HT-29 (cell line): ENCODE measurements at places on chromosomes 5 and 9.

DNA sequence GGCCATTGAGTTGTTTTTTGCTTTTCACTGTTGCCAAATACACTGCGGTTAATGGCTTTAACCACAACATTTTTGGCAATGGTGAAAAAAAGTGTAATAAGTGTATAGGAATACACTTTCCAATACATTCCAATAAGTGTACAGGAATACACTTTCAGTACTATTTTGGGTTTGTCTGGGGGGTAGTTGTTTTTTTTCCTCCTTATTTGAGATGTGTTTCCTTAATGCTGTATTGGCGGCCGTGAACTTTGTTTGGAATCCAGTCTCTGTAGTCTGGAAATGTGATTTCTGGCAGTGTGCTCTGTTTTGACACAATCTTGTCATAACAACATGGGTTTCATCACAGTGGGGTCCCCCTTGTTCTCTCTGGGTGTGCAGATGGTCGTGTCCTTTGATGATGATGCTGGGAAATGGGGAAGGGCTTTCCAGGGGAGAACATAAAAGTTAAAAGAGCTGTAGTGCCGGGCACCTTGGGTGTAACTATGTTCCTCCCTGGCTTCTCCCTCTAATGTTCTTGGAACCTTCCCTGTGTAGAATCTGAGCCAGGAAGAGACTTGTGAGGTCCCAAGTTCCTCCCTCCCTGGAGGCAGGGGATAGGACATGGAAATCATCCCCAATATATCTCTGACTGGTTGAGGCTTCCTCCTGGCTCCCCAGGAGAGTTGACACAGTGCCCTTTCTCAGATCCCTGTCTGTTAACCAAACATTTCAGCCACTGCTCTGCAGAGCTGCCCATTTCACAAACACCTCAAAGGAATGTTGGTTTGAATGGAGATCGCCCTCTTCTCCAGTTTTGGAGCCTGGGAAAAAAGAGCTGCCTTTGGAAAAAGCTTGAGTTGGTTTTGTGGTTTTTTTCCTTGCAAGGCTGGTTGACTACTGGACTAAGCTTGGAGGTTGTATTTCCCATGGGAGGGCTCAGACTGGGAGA, 44.8 kb downstream of the RCL1 start:
- DNase-seq = no peak

- DNase-seq = no peak
Measured at GRCh38 chr5:145378226-145378625, 456.9 kb downstream of the PRELID2 start.

- DNase-seq = no peak
Measured at GRCh38 chr9:78397454-78397853, 100.5 kb downstream of the PSAT1 start.

- DNase-seq = no peak
Measured at GRCh38 chr5:128014578-128014977, 69.0 kb upstream of the SLC12A2 start.

GRCh38 chr5:4989118-4989517, 151.0 kb upstream of the ADAMTS16 start:
- DNase-seq = no peak

GRCh38 chr5:135457424-135458071, 5.4 kb upstream of the TIFAB start:
- peak; percentile 74 for DNase-seq

DNA sequence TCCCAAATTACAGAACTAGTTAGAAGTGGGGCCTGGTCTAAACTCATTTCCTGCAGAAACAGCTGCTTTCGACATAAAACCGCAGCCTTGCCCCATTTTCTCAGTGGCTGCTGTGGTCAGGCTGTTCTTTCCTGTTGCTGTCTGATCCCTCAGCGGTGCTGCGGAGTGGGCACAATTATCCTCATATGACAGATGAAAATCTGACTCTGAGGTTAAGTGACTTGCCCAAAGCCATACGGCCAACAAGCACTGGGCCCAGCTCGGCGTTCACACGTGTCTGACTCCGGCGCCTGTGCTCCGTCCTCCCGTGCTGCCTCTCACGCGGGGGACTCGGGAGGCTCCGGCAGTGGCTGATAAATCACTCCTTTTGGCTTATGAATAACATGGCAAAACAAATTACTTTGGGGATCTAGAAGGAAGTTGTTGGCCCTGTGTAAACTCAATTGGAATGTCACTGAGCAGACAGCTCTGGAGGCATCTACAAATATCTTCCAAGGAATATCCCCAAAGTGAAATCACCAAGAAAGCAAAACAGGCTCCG, 142.6 kb upstream of the LMX1B start:
- no peak for DNase-seq

- no peak for DNase-seq
Measured at GRCh38 chr5:54135042-54135441, 175.3 kb downstream of the ARL15 start.

DNA sequence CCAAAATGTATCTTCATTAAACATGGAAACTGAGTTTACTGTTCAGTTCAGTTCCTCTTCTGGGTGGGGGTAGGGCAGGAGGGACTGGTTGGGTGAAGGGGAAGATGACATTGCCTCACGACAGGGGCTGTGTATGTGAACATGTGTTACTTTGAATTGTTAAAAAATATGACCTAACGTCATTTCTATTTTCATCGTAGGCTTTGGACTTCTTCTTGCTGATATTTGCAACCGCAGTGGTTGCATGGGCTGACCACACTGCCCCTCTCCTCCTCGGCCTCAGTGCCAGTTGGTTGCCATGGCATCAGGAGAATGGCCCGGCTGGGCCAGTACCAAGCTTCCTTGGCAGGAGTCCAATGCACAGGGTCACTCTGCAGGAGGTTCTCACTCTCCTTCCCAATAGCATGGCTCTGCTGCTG, 41.5 kb downstream of the HACD4 start:
- DNase-seq = no peak

DNA sequence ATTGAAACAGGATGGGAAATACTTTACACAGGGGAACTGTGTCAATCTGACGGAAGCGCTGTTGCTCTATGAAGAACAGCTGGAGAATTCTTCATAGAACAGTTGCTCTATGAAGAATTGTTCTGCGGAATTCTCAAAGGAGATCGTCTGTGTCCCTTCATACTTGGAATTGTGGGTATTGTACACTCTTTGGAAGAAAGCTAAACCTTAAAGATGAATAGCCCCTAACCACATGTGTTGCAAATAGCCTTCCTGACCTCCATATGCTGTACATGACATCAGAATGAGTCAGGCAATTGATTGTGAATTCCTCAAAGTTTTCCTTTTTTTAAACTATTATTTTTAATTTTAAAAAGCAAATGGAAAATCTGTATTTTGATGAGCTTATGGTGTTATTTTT, 15.6 kb downstream of the NIM1K start:
- no peak for DNase-seq

DNA sequence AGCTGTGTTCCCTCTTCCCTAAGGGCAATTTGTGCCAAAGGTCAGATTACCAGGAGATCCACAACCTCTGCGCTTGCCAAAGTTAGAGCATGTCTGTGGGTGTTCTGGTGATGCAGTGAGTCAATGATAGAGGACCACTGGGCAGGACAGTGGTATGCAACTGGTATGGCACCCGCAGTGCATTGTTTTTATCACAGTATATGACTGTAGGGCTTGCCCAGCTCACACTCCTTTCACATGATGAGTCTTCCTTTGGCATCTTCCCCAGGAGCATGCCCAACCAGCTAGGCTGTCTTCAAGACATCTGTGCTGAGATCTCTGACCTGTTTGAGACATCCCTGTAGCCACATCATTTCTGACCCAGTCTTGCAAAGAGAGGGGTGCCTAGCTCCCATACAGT, 1650.0 kb upstream of the CDH6 start:
- DNase-seq = no peak

- no peak for DNase-seq
Measured at GRCh38 chr9:133528876-133529241, 4.1 kb upstream of the MYMK start.

- no peak for DNase-seq
Measured at GRCh38 chr9:134734270-134734669, 92.7 kb downstream of the COL5A1 start.

DNA sequence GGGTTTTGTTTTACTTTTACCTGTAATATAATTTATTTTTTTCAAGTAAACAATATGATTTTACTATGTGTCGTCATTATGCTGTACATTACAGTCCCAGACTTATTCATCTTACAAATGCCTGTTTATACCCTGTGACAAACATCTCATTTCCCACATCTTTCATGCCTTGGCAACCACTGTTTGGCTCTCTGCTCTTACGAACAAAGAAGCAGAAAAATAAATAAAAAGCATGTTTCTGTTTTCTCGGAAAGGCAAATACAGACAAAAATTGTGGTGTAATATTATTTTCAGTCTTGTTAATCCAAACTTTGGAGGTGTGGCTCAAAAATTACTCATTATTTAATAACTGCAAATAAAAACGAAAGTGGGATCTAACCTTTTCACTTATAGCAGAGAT, 393.0 kb downstream of the CDH12 start:
- no peak for DNase-seq

- no peak for DNase-seq
Measured at GRCh38 chr5:51997949-51998348, 614.7 kb downstream of the ISL1 start.

DNA sequence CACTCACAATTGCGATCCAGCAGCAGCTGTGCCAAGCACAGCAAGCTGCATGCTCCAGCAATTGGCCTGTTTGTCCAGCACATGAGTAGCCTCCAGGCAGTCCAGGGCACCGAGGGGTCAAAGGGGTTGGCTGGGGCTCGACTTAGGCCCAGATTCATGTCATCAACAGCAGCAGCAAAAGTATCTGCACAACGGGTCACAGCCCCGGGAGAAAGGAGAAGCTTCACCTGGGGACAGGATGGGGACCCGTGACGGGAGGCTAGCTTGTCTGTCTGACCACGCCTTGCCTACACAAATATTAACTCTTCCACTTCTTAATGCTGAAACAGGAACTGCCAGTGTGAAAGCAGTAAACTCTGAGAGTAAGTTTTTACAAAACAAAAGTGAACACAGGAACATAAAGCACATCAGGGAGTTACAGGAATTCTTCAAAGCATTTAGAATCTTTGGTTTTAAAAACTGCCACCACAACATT, 191.2 kb downstream of the PIK3R1 start:
- peak; percentile 45 for DNase-seq

GRCh38 chr5:166074582-166075481, 2216.6 kb upstream of the WWC1 start:
- no peak for DNase-seq

- DNase-seq = peak; percentile 41
Measured at GRCh38 chr5:40796487-40796889, 1.7 kb downstream of the PRKAA1 start.

GRCh38 chr9:69186841-69187611, 12.9 kb downstream of the TJP2 start:
- no peak for DNase-seq

GRCh38 chr5:158175934-158176481, 317.1 kb upstream of the CLINT1 start:
- DNase-seq = peak; percentile 75

GRCh38 chr9:79222483-79222882, 349.3 kb upstream of the TLE4 start:
- no peak for DNase-seq

DNA sequence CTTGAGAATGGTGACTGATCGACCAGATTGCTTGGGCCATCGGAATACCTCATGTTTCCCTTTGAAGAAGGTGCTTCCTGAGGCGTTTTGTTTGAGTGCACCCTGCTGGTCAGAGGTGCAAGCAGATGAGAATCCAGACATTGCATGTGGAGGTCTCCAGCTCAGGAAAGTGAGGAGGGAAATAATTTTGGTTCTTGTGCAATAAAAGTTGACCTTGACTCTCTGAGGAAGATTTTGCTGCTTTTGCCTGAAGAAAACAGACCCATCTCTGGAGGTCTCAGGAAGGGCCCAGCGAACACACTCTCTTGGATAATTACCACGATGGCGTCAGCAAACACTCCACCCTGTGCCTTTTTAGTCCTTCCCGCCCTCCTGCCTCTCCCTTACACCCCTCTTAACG, 69.7 kb downstream of the GRAMD2B start:
- peak; percentile 40 for DNase-seq

GRCh38 chr5:129511291-129511690, 51.2 kb downstream of the ADAMTS19 start:
- no peak for DNase-seq

DNA sequence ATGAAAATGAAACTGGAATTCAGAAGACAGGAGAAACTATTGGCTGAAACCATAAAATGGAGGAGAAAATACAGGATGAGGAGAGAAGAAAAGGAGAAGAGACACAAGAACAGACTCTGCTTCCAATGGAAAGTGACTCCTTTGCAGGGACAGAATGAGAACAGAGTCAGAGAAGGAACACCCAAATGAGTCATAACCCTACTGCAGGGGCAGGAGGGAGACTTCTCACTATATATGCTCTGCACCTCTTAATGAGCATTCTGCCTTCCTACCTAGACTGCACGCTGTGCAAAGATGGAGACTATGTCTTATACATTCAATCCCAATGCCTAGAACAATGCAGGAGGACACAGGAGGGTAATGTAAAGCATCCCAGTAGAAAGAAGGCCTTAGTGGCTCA, 2.1 kb downstream of the SAXO1 start:
- no peak for DNase-seq

GRCh38 chr9:114085387-114085789, 7.3 kb upstream of the AMBP start:
- no peak for DNase-seq

GRCh38 chr5:179264053-179264782, 81.0 kb downstream of the ADAMTS2 start:
- DNase-seq = no peak

- peak; percentile 15 for DNase-seq
Measured at GRCh38 chr5:76016258-76016657, 66.9 kb upstream of the SV2C start.

- DNase-seq = no peak
Measured at GRCh38 chr5:150609843-150610584, 30.4 kb upstream of the SYNPO start.

DNA sequence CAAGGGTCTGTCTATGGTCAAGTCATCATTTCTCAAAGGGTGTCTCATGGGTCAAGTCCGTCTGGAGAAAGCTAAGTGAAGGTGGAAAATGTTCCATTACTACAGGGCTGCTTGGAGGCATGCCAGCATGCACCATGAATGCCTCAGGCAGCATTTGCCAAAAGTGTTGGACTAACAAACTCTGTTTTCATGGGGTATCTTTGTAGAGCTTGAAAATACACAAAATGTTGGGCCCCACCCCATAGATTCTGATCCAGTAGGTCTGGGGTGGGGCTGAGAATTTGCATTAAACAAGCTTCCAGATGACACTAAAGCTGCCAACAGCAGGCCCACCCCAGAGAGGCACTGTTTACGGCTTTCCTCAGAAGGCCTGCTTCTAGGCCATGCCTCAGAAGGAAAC, 75.0 kb upstream of the FRRS1L start:
- DNase-seq = no peak

- DNase-seq = peak; percentile 44
Measured at GRCh38 chr5:56815658-56816545, 553 bp downstream of the MAP3K1 start.

DNA sequence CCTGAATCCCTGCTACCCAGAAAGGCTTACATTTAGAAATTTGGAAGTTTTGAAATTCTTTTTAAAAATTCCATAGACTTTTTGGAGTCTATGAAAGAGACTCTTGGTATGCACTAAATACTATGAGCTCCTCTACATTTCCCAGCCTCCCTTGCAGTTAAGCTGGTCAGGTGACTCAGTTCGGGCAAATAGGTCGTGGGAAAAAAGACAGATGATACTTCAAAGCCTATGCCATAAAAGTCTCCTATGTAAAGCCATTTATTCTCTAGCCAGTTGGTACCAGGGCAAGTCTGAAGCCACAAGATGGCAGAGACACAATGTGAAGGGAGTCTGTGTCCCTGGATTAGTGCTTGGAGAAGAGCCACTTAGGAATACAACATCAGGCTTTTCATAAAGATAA, 101.8 kb downstream of the BOD1 start:
- DNase-seq = no peak

- no peak for DNase-seq
Measured at GRCh38 chr9:81462801-81463200, 226.5 kb downstream of the TLE1 start.

GRCh38 chr9:15999422-16000339, 446.8 kb downstream of the CCDC171 start:
- DNase-seq = no peak
